Femur (tissue), 1 donor: ENCODE measurements at places on chromosomes 2 and 18.

GRCh38 chr2:6694555-6694954, 171.2 kb downstream of the CMPK2 start:
- DNase-seq, result peak; percentile 26

DNA sequence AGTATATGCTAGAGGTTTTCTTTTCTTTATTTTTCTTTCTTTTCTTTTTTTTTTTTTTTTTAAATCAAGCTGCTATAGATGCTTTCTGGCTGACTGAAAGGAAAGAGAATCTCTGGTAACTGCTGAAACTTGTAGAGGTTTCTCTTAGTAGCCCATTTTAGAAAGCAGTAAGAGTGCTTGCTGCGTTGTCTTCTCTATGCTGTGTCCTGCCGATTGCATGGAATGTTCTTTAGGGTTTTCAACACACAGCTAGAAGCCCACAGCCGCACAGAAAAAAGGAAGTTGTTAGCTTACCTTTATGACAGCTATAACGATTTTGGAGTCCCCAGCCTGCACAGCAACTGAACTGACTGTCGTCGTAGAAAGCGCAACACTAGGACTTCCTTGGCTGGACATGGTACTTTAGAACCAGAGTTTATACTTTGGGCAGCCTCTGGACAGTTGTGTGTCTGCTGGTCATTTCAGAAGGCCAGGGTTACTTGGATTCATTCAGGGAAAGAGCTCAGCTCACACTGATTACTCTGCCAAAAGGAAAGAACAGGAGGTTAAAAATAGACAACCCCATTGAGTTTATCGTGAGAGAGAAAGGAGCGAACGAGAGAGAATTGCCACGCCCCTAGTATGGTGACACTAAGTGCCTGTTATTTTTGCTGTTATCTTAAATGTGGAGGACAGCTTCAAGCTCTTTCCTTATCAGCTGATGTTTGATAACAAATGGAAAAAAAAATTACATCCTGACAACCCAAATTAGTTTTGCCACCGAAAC, at the start of gene CCDC141:
TSS of gene CCDC141 (minus strand) at position 592 of the 766 bp plus-strand sequence. CDS start at position 396, 196 bp downstream.
- DNase-seq, result peak; percentile 23

DNA sequence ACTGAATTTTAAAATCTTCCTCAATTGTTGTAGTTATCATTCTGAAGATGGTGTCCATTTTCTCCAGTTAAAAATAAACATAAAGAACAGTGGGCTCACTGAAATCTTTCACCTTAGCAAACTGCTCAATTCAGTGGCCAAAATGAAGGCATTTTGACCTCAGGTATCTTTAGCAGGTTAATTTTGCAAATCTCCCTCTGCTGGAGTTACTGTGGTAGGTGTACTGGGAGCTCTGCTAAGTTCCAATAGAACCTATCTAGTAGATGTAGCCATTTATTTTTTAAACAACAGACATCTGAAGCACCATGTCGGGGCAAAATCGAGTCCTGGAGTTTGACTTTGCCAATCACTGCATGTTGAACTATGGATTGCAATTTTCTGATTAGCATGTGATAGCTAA, 177.1 kb downstream of the IRS1 start:
- DNase-seq, result no peak

GRCh38 chr18:3420919-3421279, 29.1 kb upstream of the TGIF1 start:
- DNase-seq, result no peak

GRCh38 chr2:144215701-144216675, 303.9 kb downstream of the ZEB2 start:
- no peak for DNase-seq

- no peak for DNase-seq
Observed at GRCh38 chr2:241895712-241896641, 26.4 kb downstream of the RTP5 start.

DNA sequence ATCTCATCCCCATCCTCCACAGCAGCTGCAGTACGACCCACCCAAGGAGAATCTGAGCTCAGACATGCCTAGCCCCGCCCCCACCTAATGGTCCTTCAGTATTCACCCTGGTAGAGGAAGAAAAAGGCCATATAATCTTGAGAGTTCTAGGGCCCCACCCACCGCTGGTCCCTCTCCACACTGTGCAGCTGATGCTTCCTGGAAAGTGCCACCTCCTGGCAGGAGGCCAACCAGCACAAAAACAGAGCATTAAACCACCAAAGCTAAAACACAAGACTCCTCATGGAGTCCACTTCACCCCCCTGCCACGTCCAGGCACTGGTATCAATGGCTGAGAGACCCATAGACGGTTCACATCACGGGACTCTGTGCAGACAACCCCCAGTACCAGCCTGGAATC, 40.7 kb downstream of the MC4R start:
- no peak for DNase-seq

DNA sequence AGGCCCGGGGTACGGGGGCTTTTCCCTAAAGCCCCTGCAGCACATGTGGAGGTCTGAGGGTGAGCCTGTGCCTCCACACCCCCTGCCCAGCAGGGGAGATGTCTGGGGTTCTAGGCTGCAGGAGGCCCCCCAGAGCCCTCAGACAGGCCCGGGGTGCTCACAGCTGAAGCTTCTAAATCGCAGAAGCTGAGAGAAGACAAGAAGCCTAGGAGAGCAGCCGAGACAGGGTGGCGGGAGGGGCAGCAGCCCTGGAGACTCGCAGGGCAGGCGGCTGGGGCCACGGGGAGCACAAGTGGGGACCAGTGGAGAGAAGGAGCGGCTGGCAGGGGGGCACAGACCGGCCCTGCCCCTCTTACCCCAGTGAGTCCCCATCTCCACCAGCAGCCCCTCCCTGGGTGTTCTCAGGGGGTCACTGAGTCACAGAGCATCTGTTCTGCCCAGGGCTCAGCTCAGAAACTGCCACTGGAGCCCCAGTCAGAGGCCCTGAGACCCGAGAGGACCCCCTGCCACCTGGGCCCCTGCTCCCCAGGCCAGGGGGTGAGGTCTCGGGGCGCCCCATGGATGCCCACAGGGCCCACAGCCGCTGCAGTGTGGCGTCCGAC, 26.1 kb downstream of the GPC1 start:
- peak; percentile 12 for DNase-seq
